ENCODE measurements at places on chromosomes 16 and 17.

- no peak for DNase-seq
These were observed 6.8 kb downstream of the MYO1C start for GRCh38 chr17:1485423-1486376.

DNA sequence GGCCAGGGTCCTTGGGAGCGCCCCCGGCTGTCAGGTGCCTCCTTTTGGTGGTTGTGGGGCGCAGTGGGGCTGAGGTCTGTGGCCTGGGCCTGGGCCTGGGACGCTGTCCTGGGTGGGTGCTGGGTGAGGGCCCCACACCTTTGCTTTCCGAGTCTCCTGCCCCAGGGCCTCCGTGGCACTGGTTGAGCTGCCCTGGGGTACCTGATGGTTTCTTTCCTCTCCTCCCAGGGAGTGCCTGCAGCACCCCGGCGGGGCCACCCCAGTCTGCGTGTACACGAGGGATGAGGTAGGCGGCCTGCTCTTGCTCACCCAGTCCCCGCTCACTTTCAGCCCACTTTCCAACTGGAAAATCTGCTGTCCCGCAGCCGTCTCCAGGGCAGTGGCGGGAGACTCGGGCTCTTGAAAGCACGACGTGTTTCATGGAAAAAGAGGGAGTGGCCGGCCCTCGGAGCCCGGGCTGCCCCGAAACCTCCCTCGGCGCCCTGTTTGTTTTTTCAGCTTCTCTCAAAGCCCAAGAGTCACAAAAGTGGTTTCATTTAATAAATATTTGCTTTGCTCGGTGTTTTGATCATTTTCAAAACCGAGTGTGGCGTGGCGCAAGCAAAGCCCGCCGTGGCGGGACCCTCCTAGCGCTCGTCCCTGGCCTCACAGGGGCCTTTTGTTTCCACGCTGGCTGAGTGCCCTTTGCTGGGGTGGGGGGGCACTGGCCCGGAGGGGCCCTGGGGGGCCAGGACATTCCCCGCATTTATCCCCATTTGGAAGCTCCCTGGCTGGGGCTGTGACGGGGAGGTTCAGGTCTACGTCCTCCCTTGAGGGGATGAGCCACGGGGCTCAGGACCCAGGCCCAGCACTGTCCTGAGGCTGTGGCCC, 17.4 kb downstream of the ASPSCR1 start:
- DNase-seq: no peak

- no peak for DNase-seq
These were observed 88.2 kb upstream of the HAS3 start for GRCh38 chr16:69017036-69017783.

DNA sequence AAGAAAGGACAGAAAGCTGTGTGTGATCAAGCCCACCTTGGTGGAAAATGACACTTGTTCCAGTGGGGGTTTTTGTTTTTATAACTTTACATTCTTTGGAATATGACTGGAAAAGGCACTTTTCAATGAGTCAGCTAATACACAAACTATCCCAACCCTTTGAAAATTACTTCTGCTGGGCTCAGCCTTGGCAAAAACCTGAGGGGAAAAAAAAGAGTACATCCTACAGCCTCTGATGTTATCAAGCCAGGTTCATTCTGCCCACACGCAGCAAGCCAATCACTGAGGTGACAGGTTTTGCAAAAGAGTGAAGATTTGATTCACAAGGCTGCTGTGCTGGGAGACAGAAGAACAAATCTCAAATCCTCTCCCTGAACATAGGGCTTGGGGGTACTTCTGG, 484.5 kb upstream of the ERCC4 start:
- DNase-seq: no peak

GRCh38 chr17:78391843-78392242, 13.4 kb downstream of the PGS1 start:
- DNase-seq: no peak

- no peak for DNase-seq
These were observed 75.8 kb downstream of the ADAMTS18 start for GRCh38 chr16:77359065-77359502.

DNA sequence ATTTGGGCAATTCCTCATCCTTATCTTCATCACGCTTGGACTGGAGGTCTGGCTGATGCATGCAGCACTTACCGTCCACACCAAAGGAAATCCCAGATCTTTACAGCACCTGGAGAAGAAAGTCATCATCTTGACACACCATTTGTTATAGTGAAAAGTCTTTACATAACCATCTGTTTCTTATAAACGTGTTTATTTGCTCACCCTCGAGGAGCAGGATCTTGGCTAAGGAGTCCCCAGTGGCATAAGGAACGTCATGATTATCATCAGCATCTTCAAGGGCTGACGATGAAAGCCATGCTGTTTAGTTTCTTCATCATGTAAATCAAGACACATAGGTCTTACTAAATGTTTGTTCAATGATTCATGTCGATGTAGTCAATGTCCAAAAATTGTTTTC, 248.8 kb upstream of the ELAC2 start:
- DNase-seq: no peak

GRCh38 chr16:57937861-57938260, 33.1 kb downstream of the CNGB1 start:
- DNase-seq: no peak

DNA sequence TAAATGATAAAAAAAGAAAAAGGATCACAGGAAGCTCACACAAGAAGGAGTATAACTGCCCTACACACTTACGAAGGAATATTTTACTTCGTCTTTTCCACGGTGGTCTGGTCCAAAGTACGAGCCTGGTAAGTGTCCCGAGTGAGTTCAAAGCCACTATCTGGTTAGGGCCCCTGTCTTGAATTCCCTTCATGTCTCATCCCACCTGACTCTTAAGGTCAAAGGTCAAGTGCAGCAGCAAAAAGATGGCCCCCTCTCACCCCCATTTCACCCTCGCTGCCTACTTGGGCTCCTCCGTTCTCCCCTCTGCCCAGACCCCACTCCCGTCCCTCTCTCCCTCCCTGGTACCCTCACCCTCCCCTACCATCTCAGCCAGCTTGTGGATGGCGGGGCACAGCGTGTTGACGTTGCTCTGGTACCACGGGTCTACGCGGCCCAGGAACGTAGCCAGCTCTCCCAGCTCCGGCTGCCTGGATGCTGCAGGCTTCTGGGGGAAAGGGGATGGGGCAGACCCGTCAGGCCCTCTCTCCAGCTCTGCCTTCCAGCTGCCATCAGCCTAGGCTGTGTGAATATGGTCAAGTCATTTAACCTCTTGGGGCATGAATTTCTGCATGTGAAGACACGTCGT, 27.8 kb upstream of the MFSD6L start:
- DNase-seq: peak; percentile 47

DNA sequence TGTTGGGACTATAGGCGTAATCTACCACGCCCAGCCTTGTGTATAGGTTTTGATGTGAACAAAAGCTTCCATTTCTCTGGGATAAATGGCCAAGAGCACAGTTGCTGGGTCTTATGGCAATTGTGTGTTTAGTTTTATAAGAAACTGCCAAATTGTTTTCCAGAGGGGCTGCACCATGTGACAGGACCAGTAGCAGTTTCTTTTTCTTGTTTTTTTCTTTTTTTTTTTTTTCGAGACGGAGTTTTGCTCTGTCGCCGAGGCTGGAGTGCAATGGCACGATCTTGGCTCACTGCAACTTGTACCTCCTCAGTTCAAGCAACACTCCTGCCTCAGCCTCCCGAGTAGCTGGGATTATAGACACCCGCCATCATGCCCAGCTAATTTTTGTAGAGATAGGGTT, 34.3 kb upstream of the CBX4 start:
- DNase-seq: no peak

DNA sequence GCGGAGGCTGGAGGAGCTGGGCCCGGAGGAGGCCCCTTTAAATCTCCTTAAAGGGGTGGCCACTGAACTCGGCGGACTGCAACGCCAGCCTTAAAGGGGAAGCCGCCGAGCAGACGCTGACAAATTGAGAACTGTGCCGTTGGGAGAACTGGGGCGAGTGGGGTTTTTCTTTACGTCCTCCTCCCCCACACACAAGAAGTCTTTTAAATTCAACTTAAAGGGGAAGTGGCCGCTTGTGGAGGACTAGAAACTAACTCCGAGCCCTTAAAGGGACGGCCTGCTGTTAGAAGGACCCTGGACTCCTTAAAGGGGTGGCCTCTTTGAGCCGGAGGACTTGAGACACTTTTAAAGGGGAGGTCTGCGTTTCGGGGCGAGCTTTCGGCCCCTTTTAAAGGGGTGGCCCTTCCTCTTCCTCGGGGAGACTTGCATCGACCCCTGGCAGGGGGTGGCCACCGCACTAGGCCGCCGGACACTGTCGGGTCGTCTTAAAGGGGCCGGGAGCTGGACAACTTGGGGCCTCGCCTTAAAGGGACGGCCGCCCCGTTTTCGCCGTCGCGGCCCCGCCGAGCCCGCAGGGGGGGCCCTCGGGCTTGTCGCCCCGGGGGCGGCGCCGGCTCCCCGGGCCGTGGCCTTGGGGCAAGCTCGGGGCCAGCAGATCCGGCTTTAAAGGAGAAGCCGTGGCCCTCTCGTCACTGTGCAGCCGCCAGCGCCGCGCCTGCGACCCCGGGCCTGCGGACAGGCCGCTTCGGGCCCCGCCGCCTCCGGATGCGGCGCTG, 688 bp downstream of the FBRS start:
- no peak for DNase-seq

DNA sequence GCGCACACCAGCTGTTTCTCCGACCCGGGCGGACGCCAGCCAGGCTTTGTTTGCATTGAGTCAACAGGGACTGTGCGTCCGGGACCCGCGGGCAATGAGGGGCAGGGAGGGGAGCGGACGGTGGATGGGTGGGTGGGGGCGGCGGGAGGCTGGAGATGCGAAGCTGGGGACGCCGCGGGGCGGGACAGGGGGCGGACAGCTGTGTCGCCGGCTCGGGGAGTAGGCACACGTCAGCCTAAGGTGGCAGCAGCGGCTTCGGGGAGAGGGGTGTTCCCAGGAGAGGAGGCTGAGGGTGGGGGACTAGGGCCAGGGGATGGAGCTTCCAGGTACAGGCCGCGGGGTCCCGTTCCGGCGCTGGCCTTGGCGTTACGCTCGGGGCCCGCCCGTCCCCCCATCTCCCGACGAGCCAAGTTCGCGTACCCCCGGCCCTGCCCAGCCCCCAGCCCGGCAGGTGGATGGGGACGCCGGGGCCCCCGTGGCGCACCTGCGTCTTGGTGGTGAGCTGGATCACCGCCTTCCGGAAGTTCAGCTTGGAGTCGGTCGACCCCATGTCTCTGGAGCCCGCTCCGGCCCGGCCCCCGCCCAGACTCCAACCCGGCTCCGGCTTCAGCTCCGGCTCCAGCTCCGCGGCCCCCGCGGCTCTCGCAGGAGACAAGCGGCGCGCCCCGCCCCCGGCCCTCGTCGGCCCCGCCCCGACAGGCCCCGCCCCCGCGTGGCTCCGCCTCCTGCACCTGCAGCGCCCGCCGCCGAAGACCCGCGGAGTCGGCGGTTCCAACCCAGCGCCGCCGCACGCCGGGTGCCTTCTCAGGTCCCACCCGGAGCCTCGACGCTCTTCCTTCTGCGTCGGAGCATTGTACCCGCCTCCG, at the start of gene HID1:
TSS of gene HID1 (minus strand) at position 653 of the 866 bp plus-strand sequence. CDS start at position 550, 103 bp downstream.
- no peak for DNase-seq

- peak; percentile 99 for DNase-seq
These were observed 8.9 kb upstream of the TIMP2 start for GRCh38 chr17:78933959-78934568.

DNA sequence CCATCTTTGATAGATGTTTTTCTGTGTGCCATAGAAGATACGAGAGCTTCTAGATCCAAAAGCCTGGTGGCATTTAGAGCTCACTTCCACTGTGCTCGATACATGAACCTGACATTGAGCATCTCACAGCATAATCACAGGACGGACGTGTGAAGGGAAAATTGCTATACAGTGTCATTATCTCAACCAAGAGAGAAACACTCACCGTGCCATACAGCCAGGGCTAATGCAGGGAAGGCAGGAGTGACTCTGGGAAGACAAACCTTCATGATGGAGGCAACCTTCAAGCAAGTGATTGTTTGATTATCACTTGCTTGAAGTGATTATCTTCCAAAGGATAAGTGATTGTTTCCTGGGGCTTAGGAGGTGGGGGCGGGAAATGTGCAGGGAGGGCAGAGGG, 218.2 kb upstream of the HSBP1 start:
- no peak for DNase-seq

DNA sequence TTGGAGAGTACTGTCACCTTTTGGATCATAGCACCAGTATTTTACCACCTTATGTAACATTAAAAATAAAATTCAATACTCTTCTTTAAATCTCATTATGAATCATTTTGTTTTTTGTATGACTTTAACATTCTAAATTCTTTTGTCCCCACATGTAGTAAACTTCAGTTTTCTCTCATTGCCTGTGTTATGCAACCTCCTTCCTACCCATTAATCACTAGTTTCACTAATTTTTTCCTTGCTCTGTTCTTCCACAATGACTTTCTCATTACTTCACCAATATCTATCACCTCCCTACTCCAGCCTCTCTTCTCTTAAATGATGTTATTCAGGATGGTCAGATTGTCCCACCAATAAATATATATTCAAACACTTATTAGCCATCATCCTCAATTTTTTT, 68.7 kb downstream of the TTC19 start:
- no peak for DNase-seq

DNA sequence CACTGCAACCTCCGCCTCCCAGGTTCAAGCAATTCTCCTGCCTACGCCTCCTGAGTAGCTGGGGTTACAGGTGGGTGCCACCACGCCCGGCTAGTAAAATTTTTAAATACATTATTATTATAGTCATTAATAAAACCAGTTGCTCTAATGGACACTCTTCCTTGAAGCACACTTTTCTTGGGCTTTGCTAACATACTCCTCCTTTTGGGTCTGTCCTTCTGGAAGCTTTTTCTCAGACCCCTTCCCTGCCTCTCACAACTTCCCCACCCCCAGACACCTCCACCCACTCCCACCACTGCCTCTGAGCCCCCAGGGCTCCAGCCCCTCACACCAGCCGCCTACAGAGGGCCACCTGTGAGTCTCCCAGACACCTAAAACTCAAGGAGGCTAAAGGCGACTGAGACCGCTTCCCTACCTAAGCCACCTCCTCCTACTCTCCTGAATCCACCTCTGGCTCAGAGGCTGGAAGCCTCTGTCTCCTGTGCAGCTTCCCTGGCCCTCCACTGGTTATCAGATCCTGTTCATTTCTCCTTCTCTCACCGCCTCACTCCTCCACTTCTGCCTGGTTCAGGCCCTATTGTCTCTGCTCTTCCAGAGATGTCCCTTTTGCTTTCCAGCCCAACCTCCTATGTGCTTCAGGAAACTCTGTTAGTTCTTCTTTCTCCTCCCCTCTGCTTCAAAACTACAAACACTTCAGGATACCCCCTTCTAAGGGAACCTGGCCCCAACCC, 2.1 kb upstream of the CUEDC1 start:
- DNase-seq: peak; percentile 70

GRCh38 chr16:11735787-11736186, 6.9 kb downstream of the TXNDC11 start:
- DNase-seq: no peak

GRCh38 chr17:40060887-40061608, 1.7 kb upstream of the THRA start:
- no peak for DNase-seq

- DNase-seq: no peak
These were observed 258.1 kb upstream of the IRX3 start for GRCh38 chr16:54544553-54545180.

GRCh38 chr17:48043176-48043575, 5.0 kb upstream of the NFE2L1 start:
- DNase-seq: no peak

DNA sequence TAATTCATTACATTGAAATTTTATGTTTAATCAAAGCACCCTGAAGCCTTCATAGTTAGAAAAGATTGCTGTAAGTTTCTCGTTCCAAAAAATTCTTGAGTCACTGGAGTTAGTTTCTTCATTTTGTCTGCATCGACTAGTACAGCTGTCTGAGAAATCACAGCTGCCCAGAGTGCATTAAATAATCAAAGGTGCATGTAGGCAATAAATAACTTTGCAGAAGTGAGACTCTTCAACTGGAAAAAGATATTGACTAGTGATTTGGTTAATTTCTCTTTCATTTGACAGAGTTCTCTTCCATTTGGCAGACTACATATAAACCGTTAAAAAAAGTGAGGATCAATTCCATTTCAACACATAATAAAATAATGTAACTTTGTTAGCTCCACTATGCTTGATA, 234.0 kb downstream of the CNTNAP4 start:
- DNase-seq: no peak
